ENCODE measurements at places on chromosomes 16 and 17. TPM values are rescaled to one million over a fixed set of nuclear protein-coding genes. Genes with fewer than 3 reads are reported as not detected.

Gene WIPF2
- total RNA-seq: 48.4 TPM

Gene DLX4
- 0.17 TPM for total RNA-seq

DNA sequence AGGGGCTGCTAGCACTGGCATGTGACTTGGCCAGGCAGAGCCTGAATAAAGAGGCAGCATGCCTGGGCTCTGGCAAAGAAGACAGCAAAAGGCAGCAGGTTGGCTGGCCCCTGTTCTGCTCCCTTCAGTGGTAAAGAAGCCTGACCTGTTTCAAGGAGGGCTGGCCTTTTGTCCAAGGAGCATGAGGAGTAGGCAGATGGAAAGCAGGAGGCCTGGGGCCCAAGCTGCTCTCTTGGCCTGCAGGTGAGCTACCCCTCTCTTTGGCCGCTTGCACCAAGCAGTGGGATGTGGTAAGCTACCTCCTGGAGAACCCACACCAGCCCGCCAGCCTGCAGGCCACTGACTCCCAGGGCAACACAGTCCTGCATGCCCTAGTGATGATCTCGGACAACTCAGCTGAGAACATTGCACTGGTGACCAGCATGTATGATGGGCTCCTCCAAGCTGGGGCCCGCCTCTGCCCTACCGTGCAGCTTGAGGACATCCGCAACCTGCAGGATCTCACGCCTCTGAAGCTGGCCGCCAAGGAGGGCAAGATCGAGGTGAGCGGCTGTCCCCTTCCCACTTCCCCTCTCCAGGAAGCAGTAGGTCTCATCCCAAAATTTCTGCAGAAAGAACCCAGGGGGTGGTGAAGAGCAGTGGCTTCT is 8.0 kb downstream of the TRPV2 start:
- no peak for DNase-seq

DNA sequence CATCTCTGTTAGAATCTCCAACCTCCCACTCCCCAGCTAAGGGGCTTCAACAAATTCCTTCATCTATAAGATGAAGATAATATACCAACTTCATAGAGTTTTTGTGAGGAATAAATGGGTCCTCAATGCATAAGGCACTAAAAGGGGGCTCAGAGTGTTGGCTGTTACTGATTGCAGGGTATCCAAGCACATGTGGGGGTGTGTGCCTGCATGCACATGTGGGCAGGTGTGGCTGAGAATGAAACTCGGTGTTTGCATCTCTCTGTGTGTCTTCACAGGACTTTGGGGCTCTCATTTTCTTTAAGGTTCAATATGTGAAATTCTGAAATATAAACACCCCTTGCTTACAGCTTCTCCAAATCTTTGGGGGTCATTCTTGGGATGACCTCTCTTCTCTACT is 4.1 kb upstream of the PPP1R9B start:
- no peak for DNase-seq

- DNase-seq: peak; percentile 73
Measured at GRCh38 chr17:63646488-63646806, 24.2 kb downstream of the MAP3K3 start.

GRCh38 chr17:14205992-14206461 is 30.6 kb downstream of the CDRT15 start:
- DNase-seq: no peak

DNA sequence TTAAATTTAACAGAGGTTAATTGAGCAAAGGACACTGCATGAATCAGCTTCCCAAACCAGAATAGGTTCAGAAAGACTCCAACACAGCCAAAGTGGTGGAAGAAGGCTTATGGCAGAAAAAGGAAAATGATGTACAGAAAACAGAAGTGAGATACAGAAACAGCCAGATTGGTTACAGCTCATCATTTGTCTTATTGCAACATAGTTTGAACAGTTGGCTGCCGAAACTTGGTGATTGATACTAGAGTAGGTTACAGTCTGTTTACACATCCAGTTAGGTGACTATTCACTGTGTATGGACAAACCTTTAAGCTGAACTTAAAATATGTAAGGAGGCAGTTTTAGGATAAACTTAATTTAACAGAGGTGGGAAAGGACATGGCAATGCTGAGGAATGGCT is 18.3 kb downstream of the TMEM100 start:
- DNase-seq: no peak

DNA sequence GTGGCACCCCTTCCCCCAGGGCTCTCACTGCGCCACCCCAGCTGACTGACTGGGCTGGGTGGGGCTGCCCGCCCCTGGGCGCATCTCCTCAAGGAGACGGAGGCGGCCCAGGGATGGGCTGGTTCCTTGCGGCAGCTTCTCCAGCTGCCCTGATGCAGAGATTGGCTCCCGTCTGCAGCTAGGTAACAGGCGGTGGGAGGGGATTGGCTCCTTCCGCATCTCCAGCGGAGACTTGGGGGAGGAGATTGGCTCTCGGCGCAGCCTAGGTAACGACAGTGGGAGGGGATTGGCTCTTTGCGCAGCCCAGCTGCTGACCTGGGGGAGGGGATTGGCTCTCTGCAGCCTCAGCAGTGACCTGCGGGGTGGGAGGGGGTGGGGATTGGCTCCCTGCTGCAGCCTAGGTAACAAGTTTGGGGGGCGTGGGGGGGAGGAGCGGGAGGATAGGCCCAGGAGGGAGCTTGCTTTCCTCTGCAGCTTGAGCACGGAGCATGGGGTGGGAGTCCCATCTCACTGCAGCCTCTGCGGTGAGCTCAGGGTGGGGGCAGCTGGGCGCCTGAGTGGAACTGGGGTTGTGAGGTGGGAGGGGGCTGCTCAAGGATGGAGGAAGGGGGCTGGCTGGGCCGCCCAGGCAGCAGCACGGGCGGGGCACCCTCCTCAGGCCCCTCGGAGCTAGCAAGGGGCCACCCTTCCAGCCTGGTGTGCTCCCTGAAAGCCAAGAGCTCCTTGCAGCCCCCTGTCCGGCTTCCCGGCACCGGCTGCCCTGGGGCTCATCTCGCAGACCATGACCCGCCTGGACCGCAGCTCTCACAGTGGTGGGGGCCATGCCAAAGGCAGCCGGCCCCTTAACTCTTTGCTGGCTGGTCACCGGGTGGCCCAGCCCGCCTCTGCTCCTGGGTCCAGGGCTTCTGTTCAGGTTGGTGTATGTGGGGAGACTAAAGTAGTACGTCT is 6.4 kb downstream of the NFE2L1 start:
- no peak for DNase-seq

Measured in B cell (primary cell).